AG08396 (cell line): ENCODE measurements at places on chromosomes 13 and 19.

- DNase-seq, result peak; percentile 67
These were observed 245.7 kb downstream of the DNAJC15 start for GRCh38 chr13:43269037-43269481.

DNA sequence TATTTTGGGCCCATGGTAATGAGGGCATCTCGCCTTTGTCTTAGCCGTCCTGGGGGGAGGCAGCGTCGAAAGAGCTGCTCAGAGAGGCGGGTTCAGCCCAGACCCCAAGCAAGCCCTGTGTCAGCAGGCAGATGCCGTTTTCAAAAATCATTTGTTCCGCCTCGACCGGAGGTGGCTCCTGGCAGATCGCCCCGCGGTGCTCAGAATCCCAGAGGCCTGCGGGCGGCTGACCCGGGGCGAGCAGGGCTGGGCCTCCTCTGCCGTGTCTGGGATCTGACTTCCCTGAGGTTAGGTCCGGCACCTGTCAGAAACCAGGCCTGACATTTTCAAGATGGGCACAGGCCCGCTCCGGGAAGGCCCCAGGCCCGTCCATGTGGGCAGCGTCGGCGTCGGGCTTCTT is 36.1 kb downstream of the CRTC1 start:
- DNase-seq, result no peak

DNA sequence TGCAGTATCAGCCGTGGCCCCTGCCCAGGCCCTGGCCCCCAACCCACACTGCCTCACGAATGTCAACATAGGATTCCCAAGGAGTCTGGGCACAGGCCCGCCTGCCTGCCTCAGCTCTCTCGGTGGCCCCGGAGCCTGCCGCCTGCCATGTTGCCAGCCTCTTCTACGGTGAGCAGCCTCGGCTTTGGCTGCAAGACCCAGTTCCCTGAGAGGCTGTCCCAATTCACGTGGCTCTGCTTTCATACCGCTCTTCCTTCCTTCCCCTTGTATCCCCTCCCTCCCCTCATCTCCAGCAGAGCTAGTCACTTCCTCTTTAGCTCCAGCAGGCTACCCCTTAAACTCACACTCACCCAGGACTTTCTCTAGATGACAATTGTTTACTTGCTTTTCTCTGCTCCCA is 42.7 kb downstream of the SERP2 start:
- DNase-seq, result no peak

GRCh38 chr13:73372666-73373627 is 314.1 kb downstream of the KLF5 start:
- DNase-seq, result no peak

GRCh38 chr19:43624933-43625332 is 5.5 kb upstream of the ZNF428 start:
- no peak for DNase-seq

DNA sequence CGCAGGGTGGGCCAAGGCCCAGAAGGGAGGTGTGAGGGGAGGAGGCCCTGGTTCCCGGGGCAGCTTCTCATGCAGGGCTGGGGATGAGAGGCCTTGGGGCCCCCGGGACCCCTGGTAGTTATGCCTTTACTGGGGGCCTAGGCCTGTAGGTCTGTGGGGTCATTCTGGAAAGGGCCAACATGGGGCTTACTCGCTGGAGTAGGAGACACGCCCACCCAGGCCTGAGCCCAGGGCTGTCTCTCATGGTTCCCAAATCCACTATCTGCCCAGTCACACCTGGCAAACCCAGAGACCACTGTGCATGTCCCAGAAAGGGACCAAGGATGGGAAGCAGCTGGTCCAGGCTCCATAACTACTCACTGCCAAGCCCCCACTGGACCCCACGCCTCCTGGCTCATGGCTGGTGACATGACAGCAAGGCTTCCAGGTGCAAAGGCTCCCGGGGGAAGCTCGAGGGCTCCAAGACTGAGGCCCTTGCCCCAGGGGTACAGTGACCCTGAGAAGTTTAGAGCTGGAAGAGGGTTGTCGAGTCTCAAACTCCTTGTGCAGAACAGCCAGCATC is 64.2 kb upstream of the ATP12A start:
- no peak for DNase-seq

- peak; percentile 7 for DNase-seq
These were observed 284.9 kb downstream of the KLF12 start for GRCh38 chr13:73849292-73849691.

GRCh38 chr19:16293118-16294091 is 31.2 kb upstream of the KLF2 start:
- peak; percentile 89 for DNase-seq

- DNase-seq, result no peak
These were observed 298.4 kb downstream of the SLITRK6 start for GRCh38 chr13:85500696-85501256.

DNA sequence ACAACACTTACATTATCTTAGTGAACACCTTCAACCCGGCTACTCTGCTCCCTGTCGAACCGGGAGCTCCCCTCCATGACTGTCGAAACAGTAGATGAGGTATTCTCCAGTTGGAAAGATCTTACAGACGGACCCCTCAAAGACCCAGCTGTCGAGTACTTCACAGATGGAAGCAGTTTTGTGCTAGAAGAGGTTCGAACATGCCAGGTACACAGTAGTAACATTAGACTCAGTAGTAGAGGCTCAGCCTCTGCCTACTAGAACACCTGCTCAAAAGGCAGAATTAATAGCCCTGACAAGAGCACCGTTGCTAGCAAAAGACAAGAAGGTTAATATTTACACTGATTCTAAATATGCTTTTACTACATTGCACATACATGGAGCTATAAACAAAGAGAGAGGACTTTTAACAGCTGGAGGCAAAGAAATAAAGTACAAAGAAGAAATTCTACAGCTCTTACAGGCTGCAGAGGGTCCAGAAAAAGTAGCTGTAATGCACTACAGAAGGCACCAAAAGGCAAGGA is 13.6 kb upstream of the SLC15A1 start:
- DNase-seq, result no peak

GRCh38 chr13:83281654-83282053 is 600.6 kb downstream of the SLITRK1 start:
- DNase-seq, result no peak

DNA sequence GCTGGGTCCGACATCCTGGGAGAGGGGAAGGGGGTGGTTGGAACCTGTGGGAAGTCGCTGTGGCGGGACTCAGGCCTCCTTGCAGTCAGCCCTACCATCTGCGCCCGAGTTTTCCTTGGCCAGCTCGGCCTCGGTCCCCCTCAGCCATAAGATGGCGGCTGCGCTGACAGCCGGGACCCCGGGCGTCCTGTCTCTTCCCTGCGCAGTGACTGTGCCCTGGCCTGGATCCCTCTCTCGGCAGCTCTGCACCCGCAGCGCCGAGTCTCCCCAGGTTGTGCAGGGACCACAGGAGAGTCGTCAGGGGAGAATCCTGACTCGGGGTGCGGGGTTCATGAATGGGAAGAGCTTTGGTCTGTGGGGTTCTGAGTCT is 345 bp downstream of the ZNF257 start:
- DNase-seq, result no peak

DNA sequence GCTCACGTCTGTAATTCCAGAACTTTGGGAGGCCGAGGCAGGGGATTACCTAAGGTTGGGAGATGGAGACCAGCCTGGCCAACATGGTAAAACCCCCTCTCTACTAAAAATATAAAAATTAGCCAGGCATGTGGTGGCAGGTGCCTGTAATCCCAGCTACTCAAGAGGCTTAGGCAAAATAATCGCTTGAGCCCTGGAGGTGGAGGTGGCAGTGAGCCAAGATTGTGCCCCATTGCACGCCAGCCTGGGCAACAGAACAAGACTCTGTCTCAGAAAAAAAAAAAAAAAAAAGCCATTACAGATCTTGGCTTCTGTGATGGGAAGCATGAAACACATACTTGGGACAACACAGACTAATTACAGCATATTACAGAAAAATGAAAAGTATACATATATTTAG is 1404.5 kb upstream of the SPRY2 start:
- DNase-seq, result no peak

- DNase-seq, result no peak
These were observed 34.0 kb upstream of the SPRY2 start for GRCh38 chr13:80374901-80375300.

GRCh38 chr13:113074401-113074800 is 31.2 kb upstream of the F7 start:
- DNase-seq, result no peak

- DNase-seq, result no peak
These were observed 8.6 kb downstream of the MIR17HG start for GRCh38 chr13:91355826-91356710.

DNA sequence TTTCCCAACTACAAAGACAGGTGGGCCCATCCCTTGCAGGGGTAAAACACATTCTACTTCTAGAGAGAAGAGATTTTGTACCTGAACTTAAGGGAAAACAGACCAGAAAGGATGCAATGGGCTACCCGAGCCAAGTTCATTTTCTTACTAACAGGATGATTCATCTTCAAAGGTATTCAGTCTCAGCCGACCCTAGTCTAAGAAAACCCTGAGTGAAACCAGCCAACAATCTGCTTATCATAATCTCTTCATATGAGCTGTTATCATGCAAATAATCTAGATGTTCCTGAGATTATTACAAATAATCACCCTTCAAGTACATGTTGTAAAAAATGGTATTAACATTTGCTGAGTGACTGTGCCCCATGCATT is 15.6 kb downstream of the PABPC3 start:
- DNase-seq, result no peak

- DNase-seq, result no peak
These were observed 293.9 kb downstream of the ABCC4 start for GRCh38 chr13:95007322-95007721.

DNA sequence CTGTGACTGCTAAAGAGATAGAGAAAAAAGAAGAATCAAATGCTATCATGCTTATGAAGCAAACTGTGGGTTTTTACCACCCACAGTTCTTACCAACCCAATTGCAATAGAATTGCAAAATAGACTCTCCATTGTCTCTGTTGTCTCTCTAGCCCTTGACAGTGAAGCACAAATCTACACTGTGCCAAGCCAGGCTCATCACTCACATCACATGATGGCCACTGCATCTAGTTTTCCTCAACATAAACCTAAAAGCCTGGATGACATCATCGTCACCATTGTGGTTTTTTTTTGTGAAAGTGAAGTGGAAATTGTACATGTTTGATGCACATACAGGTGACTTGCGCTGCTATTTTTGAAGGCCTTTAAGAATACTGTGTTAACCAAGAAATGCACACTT is 56.1 kb downstream of the KL start:
- no peak for DNase-seq

DNA sequence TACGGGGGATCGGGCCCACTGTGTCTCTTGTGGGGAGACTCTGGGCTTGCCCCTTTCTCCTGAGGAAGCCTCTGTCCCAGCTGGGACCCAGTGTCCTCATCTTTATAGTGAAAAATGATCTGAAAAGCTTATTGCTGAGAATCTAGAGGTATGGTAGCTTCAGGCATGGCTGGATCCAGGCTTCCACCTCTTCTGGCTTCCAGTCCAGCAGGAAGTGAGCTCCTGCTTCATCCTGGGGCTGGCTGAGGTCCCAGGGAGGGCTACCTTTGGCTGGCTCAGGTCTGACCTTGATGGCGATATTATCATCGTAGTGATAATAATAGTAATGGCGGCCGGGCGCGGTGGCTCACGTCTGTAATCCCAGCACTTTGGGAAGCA is 3.0 kb downstream of the SLC5A5 start:
- DNase-seq, result no peak

DNA sequence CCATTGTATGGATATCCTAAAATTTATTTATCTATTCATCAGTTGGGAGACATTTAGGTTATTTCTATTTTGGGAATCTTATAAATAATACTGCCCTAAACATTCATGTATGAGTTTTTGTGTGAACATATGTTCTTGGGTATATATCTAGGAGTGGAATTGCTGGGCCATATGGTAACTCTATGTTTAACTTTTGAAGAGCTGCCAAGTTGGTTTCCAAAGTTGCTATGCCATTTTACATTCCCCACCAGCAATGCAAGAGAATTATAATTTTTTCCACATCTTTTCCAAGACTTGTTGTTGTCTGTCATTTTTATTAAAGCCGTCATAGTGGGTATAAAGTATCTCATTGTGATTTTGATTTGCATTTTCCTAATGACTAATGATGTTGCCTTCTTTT is 48.2 kb upstream of the CALM3 start:
- no peak for DNase-seq

GRCh38 chr19:49441960-49442350 is 628 bp upstream of the SLC17A7 start:
- no peak for DNase-seq

- DNase-seq, result no peak
These were observed 34.2 kb downstream of the FAM187B start for GRCh38 chr19:35194012-35194984.

DNA sequence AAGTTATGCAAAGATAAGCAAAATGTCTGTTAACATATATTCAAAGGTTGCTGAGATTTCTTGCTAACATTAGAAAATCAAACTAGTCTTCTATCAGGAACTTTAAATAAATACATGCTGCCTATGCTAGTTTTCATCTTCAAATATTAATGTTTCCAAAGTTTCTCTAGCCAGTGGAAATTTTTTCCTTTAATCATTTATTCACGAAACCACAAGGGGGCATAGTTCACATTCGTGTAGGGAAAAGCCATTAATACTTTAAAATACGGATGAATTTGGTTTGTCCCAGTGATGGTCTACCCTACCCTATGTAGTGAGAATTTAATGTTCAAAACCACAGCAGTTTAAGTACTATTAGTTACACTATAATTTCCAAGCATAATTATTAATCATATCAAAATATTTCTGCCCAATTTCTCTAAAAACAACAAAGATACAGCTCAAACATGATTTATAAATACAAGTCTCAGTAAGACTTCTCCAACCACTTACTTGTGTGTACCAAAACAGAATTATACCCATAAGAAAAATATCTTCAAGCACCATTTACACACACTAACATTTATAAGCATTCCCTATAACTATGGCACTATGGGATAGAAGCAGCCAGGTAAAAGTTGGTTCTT is 16.2 kb downstream of the NUFIP1 start:
- peak; percentile 26 for DNase-seq

DNA sequence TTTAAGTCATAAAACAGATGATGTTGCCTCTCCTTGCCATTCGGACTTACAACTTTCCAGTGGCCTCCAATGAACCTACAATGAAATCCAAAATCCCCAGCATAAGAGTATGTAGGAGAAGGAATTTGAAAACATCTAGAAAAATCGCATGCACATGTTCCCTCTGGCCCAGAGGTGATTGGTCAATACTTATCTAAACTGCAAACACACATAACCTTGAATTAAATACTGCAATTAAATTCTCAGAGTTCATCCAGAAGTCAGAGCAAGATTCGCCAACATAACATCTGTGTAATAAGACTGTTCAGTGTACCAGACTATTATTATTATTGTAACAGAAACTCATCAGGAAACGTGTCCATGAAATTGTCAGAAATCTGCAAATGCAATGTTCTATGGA is 82.2 kb upstream of the USP29 start:
- no peak for DNase-seq
